ENCODE measurements at places on chromosomes 7 and 10. TPM values are rescaled to one million over a fixed set of nuclear protein-coding genes. Genes with fewer than 3 reads are reported as not detected.

Gene CHCHD3
- total RNA-seq: 64.5 TPM

Gene CYP26C1
- 0.22 TPM for total RNA-seq

- H3K4me1 ChIP-seq: no peaks in the 10 kb centered on the region
- H3K36me3 ChIP-seq: no peaks in the 10 kb centered on the region
- no peak overlapping the region for H3K27ac ChIP-seq
- DNase-seq: no peak
- H3K4me3 ChIP-seq: no peak overlapping the region
Observed at GRCh38 chr7:1053002-1053411, 8.7 kb downstream of the GPR146 start.

DNA sequence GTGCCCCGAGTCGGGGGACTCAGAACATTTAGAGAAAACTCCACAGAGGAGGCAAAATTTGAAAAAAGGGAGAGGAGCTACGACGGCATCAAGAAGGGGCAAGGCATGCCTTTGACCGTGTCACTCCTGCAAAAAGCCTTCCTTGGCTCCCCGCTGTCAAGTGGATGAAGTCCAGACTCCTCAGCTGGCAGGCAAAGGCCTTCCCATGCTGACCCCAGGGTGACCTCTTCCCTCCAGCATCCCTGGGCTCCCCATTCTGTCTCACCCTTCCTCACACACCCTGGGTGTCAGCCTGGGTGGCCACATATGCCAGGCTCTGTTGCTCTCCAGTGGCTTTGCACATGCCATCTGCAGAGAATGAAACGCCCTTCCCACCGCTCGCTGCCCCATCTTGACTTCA, 88.4 kb upstream of the ZMIZ1 start:
- peaks cover 4% of the 10 kb centered on the region for H3K27me3 ChIP-seq
- DNase-seq: no peak
- H3K27ac ChIP-seq: no peak overlapping the region
- no peak overlapping the region for H3K4me3 ChIP-seq

GRCh38 chr10:60281331-60281730, 108.3 kb downstream of the ANK3 start:
- no peaks in the 10 kb centered on the region for H3K36me3 ChIP-seq
- DNase-seq: no peak
- H3K27me3 ChIP-seq: peaks cover 2% of the 10 kb centered on the region
- H3K27ac ChIP-seq: no peak overlapping the region
- H3K4me3 ChIP-seq: no peak overlapping the region
- peaks cover 27% of the 10 kb centered on the region for H3K4me1 ChIP-seq

DNA sequence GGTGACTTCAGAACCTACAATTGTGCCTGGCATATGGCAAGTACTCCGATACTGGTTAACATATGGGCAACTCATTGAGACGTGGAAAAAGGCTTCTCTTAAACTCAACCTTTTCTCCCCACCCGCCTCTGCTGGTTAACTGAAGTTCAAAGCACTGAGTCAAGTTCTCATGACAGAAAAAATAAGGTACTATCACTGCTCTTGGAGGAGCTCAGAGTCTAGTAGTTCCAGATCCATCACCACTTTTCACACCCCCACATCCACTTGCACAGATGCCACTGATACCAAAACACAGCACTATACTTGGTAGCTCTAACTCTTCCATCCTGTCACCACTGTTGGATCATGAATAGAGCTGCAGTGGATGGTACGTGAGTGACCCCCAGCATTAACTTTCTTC, 36.2 kb downstream of the CCDC6 start:
- no peak for DNase-seq
- no peaks in the 10 kb centered on the region for H3K36me3 ChIP-seq
- no peak overlapping the region for H3K4me3 ChIP-seq
- peaks cover 2% of the 10 kb centered on the region for H3K27me3 ChIP-seq
- peaks cover 26% of the 10 kb centered on the region for H3K4me1 ChIP-seq

GRCh38 chr7:23966941-23967340, 256.9 kb downstream of the STK31 start:
- H3K4me3 ChIP-seq: no peak overlapping the region
- H3K27ac ChIP-seq: no peak overlapping the region
- no peaks in the 10 kb centered on the region for H3K36me3 ChIP-seq
- no peak for DNase-seq

All from HFFc6 (cell line).